Sigmoid colon (tissue), 7 donors: ENCODE measurements at places on chromosomes 3 and 15. TPM values are rescaled to one million over a fixed set of nuclear protein-coding genes. Genes with fewer than 3 reads are reported as not detected.

DNA sequence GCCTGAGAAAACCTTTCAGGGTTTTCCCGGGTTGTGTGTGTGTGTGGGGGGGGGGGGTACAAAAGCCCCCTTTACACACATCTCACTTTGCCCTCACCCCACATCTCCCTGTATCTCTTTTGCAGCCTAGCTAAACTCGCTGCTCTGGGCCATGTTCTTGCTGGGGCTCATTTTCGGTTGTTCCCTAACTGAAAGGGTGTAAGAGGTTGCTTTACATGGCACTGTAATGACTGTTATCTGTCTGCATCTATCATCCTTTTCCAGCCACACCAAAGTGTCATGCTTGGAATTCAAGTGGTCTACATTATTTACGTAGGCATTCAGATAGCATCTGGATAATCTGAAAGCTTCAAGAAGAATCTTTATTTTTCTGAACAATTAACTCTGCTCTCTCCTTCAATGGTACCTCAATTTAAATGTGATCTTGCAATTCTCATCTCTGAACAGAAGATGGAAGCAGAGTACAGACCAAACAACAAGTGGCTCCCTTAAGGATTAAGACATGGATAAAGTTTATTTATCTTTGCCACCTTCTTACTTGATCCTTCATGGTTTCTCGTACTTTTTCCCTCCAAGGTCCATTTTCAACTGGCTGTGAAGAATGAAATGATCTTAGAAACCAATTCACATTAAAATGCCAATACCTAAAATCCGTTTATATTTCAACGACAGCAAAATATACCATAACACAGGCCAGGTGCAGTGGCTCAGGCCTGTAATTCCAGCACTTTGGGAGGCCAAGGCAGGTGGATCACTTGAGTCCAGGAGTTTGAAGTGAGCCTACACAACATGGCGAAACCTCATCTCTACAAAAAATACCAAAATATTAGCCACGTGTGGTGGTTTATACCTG is 34.9 kb downstream of the DCLK3 start:
- no peak overlapping the region for H3K4me3 ChIP-seq
- H3K27ac ChIP-seq = no peak overlapping the region
- no peaks in the 10 kb centered on the region for H3K36me3 ChIP-seq
- DNase-seq = no peak
- no peaks in the 10 kb centered on the region for H3K27me3 ChIP-seq
- H3K4me1 ChIP-seq = no peaks in the 10 kb centered on the region

DNA sequence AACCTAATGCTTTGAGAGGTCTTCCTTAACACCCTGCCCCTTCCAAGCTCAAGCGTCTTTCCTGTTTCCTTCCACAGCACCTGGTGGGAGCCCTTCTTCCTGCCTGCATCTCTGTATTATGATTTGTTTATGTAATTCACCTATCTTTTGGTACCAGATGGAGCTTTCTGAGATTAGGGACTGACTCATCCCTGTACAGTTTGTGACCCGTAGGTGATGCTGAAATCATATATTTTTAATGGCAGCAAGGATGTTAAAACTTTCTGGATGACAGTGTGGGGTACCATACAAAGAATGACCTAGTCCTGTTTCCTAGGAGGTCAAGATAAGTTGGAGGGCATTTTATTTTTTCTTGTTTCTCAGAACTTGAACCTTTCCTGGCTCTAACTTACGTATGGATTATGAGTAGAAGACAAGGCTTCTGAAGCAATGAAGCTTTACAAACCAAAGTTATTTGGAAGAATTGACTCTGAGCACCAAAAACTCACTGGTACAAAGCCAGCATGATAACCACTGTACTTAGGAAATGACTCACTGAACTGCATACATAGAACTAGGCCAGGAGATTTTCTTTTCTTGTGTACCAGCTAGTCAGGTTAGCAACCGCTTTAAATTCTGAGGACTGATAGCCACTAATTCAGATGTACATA is 46.6 kb downstream of the HHLA2 start:
- no peak for DNase-seq
- no peak overlapping the region for H3K27ac ChIP-seq
- H3K27me3 ChIP-seq = no peaks in the 10 kb centered on the region
- no peaks in the 10 kb centered on the region for H3K4me1 ChIP-seq
- no peaks in the 10 kb centered on the region for H3K36me3 ChIP-seq
- no peak overlapping the region for H3K4me3 ChIP-seq

- H3K27ac ChIP-seq = no peak overlapping the region
- no peak overlapping the region for H3K4me3 ChIP-seq
- H3K4me1 ChIP-seq = no peaks in the 10 kb centered on the region
- no peaks in the 10 kb centered on the region for H3K27me3 ChIP-seq
- H3K36me3 ChIP-seq = no peaks in the 10 kb centered on the region
- no peak for DNase-seq
Observed at GRCh38 chr3:33044676-33045075, 52.3 kb downstream of the GLB1 start.

DNA sequence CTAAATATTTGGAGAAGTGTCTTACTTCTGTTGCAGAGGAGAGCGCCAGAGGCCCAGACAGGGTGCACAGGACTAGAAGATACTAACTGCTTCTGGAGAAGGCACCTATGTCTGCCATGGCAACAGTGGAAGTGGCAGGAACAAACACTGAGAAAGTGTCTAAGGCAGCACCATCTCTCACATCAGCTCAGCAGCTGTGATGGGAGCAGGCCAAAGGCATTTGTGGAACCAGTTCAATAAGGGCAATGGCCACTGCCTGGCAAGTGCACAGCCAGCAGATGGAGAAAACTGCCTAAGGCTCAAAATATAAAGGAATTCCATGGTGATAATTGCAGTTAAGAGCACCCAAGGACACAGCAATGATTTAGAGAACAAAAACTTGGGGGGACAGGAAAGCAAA is 563.0 kb upstream of the CCDC54 start:
- no peak overlapping the region for H3K27ac ChIP-seq
- no peak overlapping the region for H3K4me3 ChIP-seq
- peaks cover 4% of the 10 kb centered on the region for H3K4me1 ChIP-seq
- no peaks in the 10 kb centered on the region for H3K27me3 ChIP-seq
- no peaks in the 10 kb centered on the region for H3K36me3 ChIP-seq
- DNase-seq = no peak

DNA sequence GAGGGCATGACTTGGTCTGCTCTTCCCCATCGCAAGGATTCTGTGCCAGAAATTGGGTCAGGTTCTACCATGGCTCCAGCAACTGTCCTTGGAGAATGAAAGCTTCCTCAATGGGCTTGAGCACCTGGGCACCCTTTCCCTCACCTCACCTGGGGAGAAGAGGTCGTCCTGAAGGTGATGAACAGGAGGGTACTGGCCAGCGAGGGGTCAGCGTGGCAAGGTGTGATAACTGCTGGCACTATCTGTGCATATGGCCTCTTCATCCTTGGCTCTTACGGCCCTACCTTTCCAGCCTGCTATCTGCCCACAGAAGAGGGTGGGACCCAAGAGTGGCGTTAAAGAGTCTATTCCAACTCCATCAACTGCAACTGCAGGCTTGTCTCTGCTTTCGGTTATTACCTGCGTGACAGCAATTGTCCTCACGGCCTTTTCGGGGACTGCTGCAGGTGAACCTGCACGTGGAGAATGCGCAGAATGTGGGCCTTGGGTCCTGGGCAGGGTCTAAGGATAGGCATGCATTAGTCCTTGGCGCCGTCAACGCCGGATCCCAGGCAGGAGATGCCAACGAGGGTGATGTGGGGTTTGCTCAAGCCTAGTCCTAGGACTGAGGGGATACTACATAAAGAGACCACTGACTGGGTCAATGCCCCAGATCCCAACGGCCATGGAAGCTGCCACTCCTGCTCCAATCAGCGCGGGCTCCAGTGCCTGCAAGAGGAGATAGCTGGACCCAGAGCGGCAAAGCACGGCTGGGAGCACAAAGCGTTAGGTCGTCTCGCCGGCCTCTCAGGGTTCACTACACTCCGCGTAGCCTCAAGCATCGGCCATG is 625 bp upstream of the RBM15B start:
- peak overlapping the region; percentile 85 for H3K27ac ChIP-seq
- no peaks in the 10 kb centered on the region for H3K27me3 ChIP-seq
- peak overlapping the region; percentile 76 for H3K4me3 ChIP-seq
- peaks cover 62% of the 10 kb centered on the region for H3K4me1 ChIP-seq
- H3K36me3 ChIP-seq = peaks cover 39% of the 10 kb centered on the region

DNA sequence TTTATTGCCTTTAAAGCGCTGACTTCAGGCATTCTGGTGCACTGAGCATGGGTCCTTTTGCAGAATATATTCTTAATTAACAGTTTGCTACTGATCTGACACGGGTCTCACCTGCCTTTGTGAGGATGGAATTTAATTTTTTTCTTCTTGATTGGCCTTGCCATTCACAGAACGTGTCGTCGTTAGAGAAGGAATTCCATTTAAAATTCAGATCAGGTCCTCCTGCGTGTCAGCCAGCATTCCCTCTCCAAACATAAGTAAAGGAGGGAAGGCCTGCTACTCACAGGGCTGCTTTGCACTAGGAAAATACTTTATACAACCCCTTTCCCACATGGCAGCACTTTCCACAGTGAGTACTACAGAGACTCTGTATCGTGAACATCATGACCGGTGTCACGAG is 492.7 kb downstream of the NTRK3 start:
- no peak overlapping the region for H3K4me3 ChIP-seq
- H3K27me3 ChIP-seq = no peaks in the 10 kb centered on the region
- peaks cover 13% of the 10 kb centered on the region for H3K4me1 ChIP-seq
- H3K36me3 ChIP-seq = no peaks in the 10 kb centered on the region
- no peak for DNase-seq

DNA sequence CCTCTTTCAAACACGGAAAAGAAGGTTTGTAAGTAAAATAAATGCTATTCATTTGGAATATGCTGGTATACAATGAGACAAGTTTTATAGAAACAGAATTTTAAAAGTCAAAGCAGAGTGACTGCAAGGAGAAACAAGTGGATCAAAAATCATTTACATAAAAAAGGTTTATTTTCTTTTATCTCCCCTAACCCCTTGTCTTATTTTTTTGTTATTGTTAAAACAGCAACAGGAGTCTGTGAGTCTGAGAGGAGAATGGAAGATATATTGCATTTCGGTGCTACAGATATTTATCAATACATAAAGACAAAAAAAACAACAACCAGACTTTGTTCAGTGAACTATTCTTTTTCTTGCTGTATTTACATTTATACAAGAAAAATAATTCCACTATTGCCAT is 1116.4 kb downstream of the OTOL1 start:
- no peaks in the 10 kb centered on the region for H3K4me1 ChIP-seq
- H3K27ac ChIP-seq = no peak overlapping the region
- H3K36me3 ChIP-seq = no peaks in the 10 kb centered on the region
- H3K27me3 ChIP-seq = no peaks in the 10 kb centered on the region
- H3K4me3 ChIP-seq = no peak overlapping the region
- DNase-seq = no peak

Gene CLDND1
- total RNA-seq = 193 TPM
